ENCODE measurements at places on chromosomes 4 and X.

GRCh38 chrX:44914532-44915198, 41.7 kb downstream of the KDM6A start:
- DNase-seq = no peak

GRCh38 chr4:131054489-131055019, 1958.6 kb downstream of the C4orf33 start:
- no peak for DNase-seq

- DNase-seq = no peak
Measured at GRCh38 chrX:131675596-131676194, 131.8 kb downstream of the OR13H1 start.

- DNase-seq = no peak
Measured at GRCh38 chrX:141903400-141904155, at the start of gene MAGEC1. Gene MAGEC1 (plus strand): TSS chrX:141903894. CDS start chrX:141905073, 1,179 bp downstream.

DNA sequence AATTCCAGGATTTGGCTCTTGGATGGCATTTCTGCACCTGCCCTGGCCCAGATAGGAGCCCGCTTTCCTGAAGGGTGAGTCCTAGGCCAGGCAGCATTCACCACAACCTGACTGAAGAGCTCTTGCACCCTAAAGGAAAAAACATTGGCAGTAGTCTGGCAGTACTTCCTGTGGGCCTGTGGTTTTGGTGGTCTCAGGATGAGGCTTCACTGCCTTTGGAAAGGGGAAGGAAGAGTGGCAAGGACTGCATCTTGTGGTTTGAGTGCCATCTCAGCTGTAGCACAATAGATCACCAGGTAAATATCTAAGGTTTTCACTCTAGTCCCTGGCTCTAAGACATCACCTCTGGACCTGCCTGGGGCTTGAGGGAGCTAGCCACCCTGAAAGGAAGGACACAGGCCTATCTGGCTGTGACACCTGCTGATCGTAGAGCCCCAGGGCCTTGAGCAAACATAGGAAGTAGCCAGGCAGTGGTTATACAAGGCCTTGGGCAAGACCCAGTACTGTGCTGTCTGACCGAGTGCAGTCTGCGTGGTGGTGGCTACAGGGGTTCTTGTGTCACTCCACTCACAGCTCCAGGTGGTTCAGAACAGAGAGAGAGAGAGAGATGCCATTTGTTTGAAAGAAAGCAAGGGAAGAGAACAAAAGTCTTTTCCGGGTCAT, 28.5 kb upstream of the PRRG1 start:
- DNase-seq = no peak

- no peak for DNase-seq
Measured at GRCh38 chr4:40150932-40151331, 45.9 kb upstream of the RHOH start.

DNA sequence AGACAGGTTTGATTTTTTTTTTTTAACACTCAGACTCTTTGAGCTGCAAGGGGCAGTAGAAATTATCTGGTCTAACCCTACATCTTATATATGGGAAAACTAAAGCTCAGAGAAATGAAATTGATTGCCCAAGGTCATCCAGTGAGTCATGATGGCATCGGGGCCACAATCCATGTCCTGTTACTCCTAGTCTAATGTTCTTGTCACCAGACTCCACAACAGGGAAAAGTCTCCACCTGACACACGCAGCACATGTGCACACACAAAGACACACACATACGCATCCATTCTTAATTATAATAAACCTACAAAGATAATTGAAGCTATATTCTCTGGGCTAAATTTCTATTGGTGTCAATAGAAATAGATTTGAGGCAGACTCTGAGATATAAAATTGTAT, 48.4 kb downstream of the GPC3 start:
- DNase-seq = no peak

DNA sequence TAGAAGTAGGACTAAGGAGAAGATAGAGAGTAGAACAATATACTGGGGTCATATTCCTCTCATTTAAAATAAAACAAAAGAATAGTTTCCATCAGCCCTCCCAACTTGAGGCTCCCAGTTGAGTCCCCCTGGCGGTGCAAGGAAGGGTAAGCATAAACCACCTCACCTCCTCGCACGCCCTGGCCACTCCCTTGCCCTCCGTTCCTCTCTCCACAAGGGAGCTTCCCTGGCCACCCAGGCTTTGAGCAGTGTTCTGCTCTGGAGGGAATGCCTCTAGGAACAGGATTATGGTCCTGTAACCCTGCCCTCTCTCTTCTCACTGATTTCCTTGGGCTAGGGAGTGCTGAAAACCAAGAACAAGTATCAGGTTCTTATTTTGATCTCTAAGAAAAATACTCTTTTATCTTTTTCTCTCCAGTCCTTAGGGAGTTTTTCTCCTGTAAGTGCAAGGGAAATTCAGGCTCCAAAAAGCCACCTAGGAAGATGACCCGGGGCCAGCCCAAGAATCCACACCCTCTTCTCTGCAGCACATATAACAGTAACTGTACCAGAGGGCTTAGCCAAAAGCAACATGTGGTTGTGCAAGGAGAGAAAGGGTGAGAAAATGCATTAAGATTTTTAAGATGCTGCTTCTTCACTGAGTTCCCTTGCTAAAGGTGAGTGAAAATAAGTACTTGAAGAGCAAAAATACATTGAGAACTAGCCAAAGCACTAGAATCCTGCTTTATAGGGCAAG, 69.9 kb downstream of the USP38 start:
- no peak for DNase-seq

Measured in hindlimb muscle (tissue), 1 donor.